ENCODE measurements at places on chromosomes 3 and 15. TPM values are rescaled to one million over a fixed set of nuclear protein-coding genes. Genes with fewer than 3 reads are reported as not detected.

CCDC54 gene
- total RNA-seq = not detected

DPPA2 gene
- not detected for total RNA-seq

THSD4 gene
- 67.3 TPM for total RNA-seq

SH3GL3 gene
- 4.1 TPM for total RNA-seq

DCLK3 gene
- total RNA-seq = not detected

CLRN1 gene
- not detected for total RNA-seq

CCR2 gene
- total RNA-seq = 2.2 TPM

CIB2 gene
- 76.3 TPM for total RNA-seq

WDR93 gene
- total RNA-seq = not detected

SHF gene
- 8.1 TPM for total RNA-seq

GRCh38 chr15:62474771-62475124 lies 309.7 kb upstream of the C2CD4B start:
- DNase-seq = no peak

- DNase-seq = peak; percentile 29
Observed at GRCh38 chr15:88331291-88331690, 74.8 kb upstream of the NTRK3 start.

GRCh38 chr3:2510591-2511145 lies 412.0 kb downstream of the CNTN4 start:
- no peak for DNase-seq

GRCh38 chr15:75232252-75232813 lies 25.8 kb upstream of the GOLGA6C start:
- no peak for DNase-seq

DNA sequence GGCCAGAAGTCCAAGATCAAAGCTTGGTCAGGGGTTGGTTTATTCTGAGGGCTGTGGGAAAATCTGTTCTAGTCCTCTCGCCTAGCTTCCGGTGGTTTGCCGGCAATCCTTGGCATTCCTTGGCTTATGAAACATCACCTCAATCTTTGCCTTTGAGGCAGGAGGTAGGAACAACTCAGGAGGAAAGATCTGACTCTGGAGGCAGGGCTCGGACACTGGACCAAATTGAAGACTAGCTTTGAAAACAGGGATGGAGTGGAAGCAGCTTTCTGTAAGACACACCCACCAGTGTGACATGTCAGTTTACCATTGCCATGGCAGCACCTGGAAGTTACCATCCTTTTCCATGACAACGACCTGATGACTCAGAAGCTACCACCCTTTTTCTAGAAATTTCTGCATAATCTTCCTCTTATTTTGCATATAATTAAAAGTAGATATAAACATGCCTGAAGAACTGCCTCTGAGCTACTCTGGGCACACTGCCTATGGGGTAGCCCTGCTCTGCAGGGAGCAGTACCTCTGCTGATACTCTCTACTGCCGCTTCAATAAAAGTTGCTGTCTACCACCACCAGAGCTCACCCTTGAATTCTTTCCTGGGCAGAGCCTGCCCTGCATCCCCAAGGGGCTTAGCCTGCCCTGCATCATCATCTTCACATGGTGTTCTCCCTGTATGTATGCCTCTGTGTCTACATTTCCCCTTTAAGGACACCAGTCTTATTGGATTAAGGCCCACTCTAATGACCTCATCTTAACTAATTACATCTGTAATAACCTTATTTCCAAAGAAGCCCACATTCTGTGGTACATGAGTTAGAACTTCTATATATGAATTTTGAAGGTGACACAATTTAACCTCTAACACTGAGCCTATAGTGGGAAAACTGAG lies 38.3 kb upstream of the TM4SF4 start:
- no peak for DNase-seq

GRCh38 chr3:154979331-154979730 lies 100.8 kb upstream of the MME start:
- no peak for DNase-seq

DNA sequence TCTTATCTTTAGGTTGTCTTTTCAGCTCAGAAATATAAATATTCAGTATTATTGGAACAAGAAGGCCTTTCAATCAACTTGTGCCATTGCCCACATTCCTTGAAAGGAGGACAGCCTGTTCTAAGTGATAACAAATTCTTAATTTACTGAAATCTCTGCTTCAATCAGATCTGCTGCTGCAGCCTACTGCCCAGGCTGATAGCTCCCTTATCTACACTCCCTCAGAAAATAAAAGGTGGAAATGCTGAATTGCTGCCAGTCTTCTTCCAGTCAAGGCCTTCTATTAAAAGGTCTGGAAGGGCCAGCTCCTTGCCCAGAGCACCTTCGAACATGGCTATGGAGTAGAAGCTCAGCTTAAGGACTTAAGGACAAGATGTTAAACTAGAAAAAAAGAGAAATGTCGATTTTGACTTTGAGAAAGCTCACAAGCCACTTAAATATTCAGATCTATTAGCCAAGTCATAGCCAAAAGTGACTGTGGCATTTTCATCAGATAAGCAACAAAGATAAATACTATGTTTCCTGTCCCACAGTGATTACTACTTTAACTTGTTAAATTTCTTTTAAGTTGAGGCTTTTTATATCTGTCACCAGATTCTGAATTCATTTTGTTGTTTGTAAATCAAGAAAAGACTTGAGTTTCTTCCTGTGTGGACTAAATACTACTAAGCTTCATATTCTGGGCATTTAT lies 480.5 kb upstream of the CBLB start:
- DNase-seq = no peak

GRCh38 chr3:43957553-43957952 lies 266.8 kb downstream of the ABHD5 start:
- DNase-seq = no peak

DNA sequence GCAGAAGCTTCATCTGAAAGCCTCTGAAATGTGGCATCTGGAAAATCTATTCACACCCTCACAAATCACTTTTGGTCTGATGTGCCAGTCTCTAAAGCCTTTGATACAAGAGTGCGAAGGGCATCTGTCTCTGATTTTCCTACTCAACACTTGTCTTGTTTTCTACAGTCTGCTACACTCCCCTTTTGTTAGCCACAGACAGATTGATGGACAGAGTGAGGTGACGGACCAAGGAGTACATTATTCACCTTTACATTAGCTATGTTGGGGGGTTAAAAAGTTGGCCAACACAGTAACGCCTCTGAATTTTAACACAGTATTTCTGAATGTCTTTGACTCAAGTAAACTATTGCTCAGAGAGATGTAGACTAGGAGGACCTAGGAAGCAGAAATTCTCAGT lies 63.1 kb downstream of the TNIK start:
- no peak for DNase-seq

- no peak for DNase-seq
Observed at GRCh38 chr3:98885851-98886250, 15.6 kb downstream of the DCBLD2 start.

DNA sequence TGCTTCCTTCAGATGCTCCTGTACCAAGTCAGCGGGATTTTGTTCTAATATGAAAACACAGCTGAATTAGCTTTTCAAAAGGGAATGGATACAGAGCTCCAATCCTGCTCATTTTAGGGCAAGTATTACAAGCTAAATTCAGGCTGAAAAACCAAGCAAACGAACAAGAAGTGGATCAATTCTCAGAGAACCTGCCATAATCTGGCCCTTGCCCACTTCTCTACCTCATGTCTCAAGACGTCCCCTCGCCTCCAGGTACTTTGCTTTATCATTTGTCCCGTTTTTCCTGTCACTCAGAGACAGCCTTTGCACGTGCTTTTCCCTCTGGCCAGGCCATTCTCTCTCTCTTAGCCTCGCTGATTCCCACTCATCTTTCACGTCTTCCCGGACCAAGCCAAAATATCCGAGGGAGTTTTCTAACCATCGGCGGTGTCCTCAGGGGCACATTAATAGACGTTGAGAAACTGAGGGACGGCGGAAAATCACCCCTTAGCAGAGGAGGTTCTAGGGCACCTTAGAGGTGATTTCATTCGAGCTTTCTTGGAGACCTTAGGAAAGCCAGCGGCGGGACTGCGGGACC lies 654 bp downstream of the SUSD5 start:
- DNase-seq = no peak

- no peak for DNase-seq
Observed at GRCh38 chr15:100947760-100948429, 28.7 kb downstream of the LRRK1 start.

DNA sequence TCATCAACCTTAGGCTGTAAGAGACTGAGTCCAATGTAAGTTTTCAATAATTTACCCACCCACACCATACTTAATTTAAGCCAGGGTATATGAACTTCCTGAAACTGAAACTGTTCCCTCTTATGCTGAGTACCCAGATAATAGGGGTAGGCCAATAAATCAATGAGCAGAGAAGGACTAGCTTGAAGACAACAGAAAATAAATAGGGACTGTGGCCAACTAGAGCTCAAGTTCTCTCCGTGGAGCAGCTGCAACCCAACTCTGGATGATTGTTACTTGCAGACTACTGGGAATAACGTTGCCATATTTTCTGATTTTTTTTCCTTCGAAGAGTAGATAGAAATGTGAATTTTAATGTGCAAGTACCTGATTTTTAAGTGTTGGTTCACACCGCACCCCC lies 128.0 kb downstream of the ATG7 start:
- DNase-seq = no peak

GRCh38 chr3:20909511-20909910 lies 723.5 kb upstream of the SGO1 start:
- no peak for DNase-seq

- DNase-seq = no peak
Observed at GRCh38 chr3:65398953-65399352, 639.8 kb downstream of the MAGI1 start.

- peak; percentile 78 for DNase-seq
Observed at GRCh38 chr15:88246666-88247446, 9.7 kb downstream of the NTRK3 start.

- no peak for DNase-seq
Observed at GRCh38 chr3:115165266-115165665, 18.2 kb upstream of the ZBTB20 start.

DNA sequence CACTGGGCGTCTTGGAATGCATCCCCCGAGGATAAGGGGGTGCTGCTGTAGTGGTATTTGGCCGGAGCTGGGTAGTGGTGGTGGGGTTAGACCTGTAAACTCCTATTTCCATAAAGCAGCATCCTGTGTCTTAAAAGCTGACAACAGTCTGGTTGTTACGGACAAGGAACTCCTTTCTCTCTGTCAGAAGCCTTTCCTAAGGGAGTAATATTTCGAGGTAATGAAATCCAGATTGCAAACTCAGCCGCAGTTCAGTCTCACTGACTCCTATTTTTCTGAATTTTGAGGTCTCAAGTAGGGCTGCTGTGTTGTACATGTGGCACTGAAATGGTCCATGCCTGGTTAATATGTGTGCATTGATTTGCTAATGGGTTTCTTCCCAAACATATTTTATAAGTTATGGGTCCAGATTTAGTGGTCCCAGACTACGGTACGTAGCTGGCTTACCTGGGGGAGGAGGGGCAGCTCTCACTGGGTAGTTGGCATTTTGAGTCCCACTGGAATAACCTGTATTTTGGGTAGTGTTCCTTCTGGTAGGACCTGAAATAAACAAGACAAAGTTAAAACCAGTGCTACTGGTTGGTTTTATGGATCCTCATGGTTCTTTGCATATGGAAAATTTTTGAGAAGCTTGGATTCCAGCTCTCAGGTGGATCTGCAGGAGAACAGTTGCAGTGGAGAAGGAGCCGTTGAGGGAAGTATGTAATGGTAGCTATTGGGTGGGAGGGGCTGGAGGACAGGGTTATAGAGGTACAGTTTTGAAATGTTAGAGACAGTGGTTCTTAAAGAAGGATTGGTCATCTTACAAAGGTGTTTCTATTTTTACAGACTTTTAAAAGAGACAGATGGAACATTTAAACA lies 48.6 kb upstream of the LDHAL6B start:
- DNase-seq = no peak

DNA sequence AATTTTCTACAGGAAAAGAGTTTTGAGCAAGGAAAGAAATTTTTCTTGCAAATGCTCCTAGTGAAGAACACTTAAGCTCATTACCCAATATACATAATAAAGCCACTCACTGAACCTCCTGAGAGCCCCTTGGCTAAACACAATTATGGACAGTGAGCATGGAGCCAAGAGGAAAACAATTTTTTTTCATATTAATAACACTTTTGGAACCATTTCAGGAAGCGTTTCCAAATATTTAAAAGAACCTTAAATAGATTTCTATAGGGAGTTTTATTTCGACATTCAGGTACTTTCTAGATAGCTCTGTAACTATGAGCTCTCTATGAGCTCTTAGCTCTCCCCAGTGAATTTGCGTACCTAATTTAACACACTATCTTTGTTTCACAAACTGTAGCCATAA lies 581.1 kb downstream of the ZNF385D start:
- DNase-seq = no peak

GRCh38 chr3:69983546-69984265 lies 15.8 kb upstream of the SAMMSON start:
- DNase-seq = no peak

- no peak for DNase-seq
Observed at GRCh38 chr3:67640023-67640660, 14.3 kb downstream of the SUCLG2 start.

DNA sequence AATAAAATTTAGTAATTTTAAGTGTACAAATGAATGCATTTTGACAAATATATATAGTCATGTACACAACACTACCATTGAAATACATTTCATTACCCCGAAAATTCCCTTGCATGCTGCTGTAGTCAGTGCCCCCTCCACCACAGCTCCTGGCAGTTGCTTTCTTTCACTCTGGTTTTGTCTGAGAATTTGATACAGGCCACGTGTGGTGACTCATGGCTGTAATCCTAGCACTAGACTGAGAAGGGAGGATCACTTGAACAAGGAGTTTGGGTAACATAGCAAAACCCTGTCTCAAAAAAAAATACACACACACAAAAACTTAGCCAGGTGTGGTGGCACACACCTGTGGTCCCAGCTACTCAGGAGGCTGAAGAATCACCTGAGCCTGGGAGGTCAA lies 65.4 kb downstream of the TFRC start:
- no peak for DNase-seq

DNA sequence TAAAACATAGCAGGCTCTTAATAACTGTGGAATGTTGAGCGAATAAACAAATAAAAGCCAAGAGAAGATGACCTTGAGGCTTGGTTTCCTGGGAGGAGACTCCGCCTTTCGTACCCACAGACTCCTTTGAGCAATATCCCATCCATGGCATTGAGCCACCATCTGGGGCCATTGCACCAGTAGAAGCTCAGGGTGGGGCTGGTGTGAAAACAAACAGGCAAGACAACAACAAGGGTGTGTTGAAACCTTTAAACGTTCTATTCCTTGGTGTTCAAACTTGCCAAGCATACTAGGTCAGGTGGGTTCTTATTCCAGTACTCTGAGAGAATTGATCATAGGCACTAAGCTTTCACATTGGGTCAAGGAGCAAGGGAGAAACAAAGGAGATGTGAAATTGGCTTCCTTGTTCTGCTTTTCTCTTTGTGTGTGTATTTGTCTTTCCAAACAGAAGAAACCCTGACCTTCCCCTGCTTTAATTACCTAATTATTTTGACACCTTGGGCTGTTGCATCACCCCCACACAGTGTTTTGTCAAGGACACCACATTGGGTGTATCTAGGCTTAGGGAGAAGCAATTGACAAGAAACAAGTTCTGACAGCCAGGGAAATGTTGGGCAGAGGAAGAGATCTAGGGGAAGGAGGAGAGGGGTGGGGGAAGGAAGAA lies 105.1 kb upstream of the BCL6 start:
- DNase-seq = no peak

- no peak for DNase-seq
Observed at GRCh38 chr15:71109130-71109529, 6.1 kb upstream of the THSD4 start.

Data from right cardiac atrium (tissue), 5 donors.